T-helper 2 cell treated with Interferon-gamma antibody and Interleukin-4, amounts not matched to agents 100 ng/mL and 5 ng/mL, for 36 hours (primary cell): ENCODE measurements at places on chromosomes 13 and 19. TPM values are rescaled to one million over a fixed set of nuclear protein-coding genes. Genes with fewer than 3 reads are reported as not detected.

The SHISA7 gene
- total RNA-seq: not detected in 2 replicates

The FPR3 gene
- total RNA-seq: not detected in 2 replicates

The GPC5 gene
- total RNA-seq: not detected in 2 replicates

The NECTIN2 gene
- not detected in 2 replicates for total RNA-seq

The TMEM59L gene
- not detected in 2 replicates for total RNA-seq
